ENCODE measurements at places on chromosomes 12 and 14.

DNA sequence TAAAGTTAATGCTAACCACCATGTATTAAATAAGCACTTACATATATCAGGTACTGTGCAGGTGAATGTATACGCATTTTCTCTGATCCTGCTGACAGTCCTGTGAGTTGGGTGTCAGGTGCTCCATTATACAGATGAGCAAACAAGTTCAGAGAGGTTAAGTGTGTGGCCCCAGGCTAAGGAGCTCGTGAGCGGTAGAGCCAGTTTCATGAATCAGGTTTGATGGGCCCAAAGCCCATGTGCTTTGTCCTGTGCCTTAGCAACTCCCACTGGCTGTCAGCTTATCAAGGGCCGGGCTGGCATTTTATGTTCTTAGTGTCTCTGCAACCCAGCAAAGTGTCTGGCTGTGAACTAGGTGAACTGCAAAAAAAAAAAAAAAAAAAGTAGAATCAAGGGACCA is 701.2 kb upstream of the TBX3 start:
- no peak for DNase-seq

- no peak for DNase-seq
Measured at GRCh38 chr12:67655829-67656228, 7.3 kb downstream of the DYRK2 start.

- DNase-seq, result no peak
Measured at GRCh38 chr12:112285600-112286401, 96.4 kb downstream of the HECTD4 start.

DNA sequence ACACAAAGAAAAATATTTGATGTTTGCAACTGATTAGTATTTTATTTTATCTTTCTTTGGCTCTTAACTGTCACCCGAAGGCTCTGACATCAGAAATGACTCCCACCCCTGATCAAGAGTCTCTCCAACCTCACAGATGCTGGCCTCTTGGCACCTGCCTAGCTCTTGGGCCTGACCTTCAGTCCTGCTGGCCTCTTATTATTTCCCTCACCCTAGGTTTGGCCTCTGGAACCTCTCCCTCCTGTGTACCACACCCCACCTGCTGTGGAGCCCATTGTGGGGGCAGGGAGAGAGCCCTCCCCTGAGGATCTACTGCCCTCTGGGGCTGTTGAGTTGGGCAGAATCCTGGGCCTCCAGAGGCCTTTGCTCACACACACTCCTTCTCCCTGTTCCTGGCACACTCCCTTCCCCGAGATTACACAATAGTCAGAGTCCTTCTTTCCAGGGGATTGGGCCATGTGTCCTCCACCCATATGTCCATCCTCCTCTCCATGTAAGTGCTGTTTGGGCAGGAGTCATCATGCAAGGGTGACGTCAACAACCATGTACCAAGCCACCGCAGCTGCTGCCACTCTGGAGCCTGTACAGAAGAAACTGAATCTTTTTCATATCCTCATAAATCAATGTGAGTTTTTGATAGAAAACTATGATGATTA is 124.3 kb downstream of the RASSF9 start:
- DNase-seq, result no peak

- DNase-seq, result no peak
Measured at GRCh38 chr12:119397540-119397939, 63.0 kb downstream of the CCDC60 start.

GRCh38 chr14:77980475-77981321 is 180.8 kb downstream of the ADCK1 start:
- no peak for DNase-seq

- no peak for DNase-seq
Measured at GRCh38 chr12:124457287-124458219, 109.9 kb downstream of the NCOR2 start.

GRCh38 chr14:96960598-96961116 is 163.5 kb downstream of the VRK1 start:
- no peak for DNase-seq

DNA sequence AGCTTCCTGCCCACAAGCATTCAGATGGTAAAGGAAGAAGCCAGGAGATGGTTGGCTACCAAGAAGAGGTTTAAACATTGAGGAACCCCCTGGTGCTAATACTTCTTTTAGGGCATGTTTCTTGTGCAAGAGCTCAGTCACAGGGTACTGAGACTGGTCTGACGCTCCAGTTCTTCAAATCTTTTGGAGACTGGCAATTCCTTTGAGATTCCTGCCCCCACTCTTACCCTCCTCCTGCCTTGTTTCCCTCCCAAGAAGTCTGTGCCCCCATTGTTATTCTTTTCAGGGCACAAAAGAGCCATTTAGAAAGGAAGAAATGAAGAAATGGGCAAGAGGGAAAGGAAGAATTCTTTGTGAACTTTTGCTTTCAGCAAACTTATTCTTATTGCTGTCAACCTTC is 11.8 kb downstream of the A2ML1 start:
- DNase-seq, result no peak

GRCh38 chr14:54625112-54625511 is 58.2 kb downstream of the SAMD4A start:
- no peak for DNase-seq

DNA sequence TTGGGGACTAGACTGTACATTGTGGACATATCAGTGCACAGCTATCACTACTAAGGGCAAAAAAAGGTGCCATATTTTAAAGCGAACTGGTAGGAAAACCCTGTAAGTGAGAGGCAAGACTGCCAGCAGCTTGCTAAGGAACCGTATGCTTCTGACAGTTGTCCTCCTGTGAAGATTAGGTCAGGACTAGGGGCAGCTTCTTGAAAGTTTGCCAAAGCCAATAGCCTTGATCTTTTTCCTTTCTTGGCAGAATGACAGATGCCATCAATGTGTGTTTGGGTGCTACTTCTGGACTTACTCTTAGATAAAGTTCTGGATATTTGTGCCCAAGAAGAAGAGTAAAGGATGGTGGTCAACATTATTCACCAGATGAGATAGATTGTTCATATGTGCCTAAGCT is 7.4 kb downstream of the DAAM1 start:
- DNase-seq, result no peak

DNA sequence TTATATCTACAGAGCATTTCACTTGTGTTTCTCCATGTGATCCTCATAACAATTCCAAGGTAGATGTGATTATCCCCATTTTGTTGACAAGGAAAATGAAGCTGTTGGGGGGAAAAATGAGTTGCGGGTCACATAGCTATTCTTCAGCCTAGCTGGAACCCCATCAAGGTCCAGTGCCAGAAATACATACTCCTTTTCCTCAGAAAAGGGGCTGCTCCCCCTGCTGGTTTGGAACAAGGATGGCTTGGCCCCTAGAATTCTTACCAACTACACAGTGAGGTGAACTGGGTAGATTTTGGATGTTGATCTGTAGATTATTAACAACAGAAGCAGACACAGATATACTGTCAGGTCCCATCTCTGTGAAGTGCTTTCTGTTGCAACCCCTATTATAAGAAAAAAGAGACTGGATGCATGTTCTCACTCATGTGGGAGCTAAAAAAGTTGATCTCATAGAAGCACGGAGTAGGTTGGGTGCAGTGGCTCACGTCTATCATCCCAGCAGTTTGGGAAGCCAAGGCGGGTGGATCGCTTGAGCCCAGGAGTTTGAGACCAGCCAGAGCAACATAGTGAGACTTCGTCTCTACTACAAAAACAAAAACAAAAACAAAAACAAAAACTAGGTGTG is 8.9 kb downstream of the IKZF4 start:
- DNase-seq, result peak; percentile 49

DNA sequence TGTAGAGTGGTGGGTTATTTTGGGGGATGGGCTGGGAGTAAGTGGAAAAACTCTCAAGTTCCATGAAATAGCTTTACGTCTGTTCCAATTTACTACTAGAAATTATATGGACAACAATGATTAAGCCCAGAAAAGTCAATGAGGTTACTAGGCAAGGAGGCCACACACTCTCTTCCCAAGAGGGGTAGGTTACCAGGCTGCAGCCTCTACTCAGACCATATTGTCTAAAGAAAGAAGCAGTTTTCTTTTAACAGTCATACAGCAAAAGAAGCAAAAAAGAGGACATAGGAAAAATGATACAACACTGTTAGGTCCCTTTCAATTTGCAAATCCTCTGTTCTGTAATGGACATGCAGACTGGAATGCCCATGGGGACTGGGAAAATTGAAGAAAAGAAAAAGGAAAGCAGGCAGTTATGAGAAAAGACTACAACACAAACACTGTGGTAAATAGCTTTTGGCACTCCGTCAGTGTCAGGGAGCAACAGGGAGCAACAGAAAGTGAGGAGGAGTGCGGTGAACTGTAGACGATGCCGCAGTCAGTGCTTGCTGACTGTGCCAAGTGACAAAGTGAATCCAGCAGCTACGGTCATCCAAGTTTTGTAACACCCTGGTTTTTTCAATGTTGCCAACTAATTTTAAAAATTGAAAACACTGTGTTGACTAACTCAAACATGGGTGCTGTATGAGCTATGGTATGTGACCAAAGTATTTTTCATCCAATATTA is 39.8 kb upstream of the HMGA2 start:
- no peak for DNase-seq

GRCh38 chr14:99529899-99530298 is 48.7 kb downstream of the CCNK start:
- DNase-seq, result no peak

DNA sequence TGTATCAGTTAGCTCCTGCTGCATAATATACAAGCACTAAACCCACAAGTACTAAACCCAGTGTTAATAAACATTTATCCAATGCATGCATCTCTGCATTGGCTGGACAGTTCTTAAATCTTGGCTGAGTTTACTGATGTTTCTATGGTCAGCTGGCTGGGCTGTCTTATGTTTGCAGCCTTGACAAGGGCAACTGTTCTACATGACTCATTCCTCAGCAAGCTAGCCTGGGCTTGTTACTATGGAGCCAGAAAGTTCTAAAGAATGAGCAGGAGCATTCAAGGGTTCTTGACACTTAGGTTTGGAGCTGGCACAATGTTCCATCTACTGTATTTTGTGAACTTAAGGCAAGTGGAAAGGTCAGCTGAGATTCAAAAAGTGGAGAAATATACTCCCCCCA is 199.1 kb downstream of the GLT1D1 start:
- no peak for DNase-seq

DNA sequence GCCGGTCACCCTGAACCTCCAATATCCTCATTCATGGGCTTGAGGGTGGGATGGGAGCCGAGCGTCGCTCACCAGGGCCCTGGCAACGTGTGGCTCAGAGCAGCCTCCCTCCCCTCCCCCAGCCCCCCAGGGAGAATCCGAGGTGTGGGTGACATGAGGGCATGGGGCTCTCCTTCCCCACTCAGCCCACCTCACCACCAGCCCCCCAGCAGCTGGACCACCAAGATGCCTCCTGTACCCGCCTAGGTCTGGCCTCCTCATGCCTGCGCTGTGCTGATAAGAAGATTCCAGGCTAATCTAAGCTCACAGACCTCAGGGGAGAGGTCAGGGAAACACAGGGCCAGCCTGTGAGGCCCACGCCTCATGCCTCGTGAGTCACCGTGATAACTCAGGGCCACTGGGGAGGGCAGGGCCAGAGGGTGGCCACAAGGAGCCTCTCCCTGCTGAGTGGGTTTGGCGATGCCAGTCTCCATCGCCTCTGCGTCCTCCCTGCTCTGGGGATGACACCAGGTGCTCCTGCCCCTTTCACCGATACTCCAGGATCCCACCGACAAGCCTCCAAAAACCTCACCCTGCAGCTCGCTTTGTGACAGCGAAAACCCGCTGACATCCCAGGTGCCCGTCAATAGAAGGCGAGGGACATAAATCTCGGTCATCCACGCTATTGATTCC is 56.9 kb downstream of the TESC start:
- peak; percentile 45 for DNase-seq
